ENCODE measurements at places on chromosomes 1 and 21.

DNA sequence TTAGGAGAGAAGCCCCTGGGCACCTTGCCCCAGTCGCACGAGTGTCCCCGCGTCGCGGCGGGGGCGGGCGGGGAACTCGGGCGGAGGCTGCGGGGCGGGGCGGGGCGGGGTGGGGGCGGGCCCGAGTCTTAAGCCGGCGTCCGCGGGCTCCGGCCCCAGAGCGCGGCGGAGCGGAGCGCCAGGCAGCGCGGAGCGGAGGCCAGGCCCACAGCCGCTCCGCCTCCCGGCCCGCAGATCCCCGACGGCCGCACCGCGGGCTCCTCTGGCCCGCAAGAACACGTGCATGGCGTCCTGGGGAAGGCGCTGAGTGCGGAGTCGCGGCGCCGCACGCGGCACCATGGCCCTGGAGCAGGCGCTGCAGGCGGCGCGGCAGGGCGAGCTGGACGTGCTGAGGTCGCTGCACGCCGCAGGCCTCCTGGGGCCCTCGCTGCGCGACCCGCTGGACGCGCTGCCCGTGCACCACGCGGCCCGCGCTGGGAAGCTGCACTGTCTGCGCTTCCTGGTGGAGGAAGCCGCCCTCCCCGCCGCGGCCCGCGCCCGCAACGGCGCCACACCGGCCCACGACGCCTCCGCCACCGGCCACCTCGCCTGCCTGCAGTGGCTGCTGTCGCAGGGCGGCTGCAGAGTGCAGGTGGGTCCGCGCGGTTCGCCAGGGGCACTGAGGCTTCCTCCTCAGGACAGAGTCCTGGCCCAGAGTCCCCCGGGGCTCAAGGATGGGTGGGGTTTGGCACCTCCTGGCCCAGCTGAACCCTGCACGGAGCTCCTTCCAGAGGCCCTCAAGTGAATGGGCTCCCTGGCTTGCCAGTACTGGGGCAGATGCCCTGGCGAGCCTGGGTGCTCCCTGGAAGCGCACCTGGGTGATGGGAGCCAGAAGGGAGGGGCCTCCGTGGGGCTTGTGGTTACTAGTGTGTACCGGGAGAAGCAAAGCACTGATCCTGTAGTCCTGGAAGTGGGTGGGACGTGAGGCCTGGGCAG is at the start of gene ESPN:
TSS of gene ESPN (plus strand) at position 158 of the 975 bp plus-strand sequence. CDS start at position 338, 180 bp downstream.
- DNase-seq: no peak

DNA sequence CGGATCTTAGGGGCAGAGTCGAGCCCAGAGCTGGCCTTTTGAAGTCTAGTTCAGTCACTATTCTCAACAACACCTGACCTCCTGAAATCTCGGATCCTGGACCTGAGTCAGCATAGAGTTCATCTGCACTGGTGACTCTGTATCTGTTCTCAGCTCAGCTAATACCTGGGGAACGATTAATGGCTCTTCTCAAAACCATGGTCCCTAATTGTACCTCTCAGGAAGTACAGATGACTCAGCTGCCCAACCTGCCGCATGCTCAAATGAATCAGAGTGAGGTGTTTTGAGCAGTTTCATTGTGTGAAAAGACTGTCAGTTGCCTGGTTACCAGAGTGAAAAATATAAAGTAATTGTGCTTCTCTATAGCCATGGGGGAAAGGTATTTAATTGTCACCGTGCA is 89.2 kb downstream of the SLC35F3 start:
- peak; percentile 78 for DNase-seq

GRCh38 chr1:156703336-156703735 is 2.0 kb downstream of the CRABP2 start:
- no peak for DNase-seq

DNA sequence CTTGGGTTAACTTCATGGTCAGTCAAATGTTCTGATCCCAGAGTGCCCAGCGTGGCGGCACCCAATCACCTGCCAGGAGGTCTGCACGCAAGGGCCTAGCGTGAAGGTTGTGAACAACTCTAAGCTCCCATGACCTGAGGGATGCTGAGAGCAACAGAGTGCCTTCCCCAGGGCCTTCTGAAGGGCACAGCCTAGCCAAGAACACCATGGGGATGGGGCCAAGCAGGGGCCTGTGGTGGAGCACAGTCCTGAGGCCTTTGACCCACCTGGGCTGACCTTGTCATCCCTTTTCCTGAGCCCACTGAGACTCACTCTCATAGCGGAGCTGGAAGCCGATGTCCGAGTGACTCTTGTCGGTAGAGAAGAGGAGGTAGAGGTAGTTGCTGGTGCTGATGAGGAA is 138.8 kb upstream of the HMGB4 start:
- no peak for DNase-seq

DNA sequence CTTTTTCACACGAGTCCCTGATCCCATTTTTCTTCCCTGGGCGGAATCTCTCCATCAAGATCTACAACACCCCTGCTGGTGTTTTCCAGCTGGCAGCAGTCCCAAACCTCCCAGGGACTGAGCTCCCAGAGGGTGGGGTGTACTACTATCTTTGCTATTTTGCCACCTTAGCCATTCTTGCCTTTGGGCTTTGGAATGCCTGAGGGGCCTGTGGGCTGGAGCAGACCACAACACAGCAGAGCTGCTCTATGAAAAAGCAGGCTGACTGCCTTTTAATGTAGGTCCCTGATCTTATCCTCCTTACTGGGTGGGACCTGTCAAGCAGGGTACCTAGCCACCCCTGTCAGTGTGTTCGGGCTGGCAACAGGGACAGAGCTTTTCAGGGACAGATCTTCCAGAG is 91.9 kb downstream of the KCNT2 start:
- DNase-seq: no peak

DNA sequence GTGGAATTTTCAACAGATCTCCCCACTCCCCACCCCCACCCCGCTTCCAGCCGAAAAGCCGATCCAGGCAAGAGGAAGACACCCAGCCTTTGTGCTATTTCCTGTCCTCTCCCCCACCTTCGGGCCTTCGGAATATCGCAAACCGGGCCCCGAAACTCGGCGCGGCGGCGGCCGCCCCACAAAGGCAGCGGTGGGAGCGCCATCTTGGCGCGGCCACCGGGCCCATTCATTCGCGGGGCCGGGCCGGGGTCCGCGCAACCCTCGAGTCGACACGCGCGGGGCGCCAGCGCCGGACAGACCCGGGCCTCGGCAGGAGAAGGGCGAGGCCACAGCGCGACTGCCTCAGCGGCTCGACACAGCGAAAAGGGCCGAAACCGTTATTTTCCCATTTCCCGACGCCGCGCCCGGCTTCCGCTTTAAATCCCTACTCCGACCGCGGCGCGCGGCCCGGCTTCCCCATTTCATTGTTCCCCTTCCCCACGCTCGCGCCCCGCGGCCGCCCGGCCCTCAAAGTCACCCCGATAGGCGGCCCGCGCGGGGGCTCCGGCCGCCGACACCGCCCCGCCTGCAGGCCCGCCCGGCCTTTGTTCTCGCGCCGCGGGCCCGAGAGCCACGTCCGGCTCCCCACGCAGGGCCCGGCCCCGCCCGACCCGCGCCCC is 911 bp downstream of the GNB1 start:
- no peak for DNase-seq

DNA sequence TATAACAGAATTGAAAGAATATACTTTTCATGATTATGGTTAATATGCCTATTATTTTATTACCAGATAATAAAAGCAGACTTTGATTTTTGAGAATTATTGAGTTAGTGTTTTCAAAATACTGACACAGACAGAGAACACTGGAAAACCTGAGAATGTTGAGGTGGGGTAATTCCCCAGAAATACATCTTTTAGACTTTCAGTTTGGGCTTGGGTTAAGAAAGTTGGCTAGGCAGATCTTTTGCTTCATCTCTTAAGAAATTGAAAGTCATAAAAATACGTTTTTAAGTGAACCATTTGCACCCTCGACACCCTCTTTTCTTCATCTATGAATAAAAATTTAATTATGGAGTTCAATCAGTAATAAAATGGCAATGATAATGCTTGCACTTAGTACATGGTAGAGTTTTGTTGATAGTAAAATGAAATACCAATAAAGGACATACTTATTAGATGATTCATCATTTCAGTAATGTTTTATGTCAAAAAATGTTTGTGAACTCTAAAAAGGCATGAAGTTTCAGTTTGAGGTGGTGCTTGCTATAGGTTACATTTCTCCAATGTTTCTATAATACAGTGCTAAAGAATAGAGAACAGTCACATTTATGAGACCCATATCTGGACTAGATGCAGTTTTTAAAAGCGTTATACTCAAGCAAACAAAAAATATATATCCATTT is 1.9 kb upstream of the SAMSN1 start:
- no peak for DNase-seq

GRCh38 chr21:42779431-42779861 is 99.9 kb downstream of the WDR4 start:
- no peak for DNase-seq

DNA sequence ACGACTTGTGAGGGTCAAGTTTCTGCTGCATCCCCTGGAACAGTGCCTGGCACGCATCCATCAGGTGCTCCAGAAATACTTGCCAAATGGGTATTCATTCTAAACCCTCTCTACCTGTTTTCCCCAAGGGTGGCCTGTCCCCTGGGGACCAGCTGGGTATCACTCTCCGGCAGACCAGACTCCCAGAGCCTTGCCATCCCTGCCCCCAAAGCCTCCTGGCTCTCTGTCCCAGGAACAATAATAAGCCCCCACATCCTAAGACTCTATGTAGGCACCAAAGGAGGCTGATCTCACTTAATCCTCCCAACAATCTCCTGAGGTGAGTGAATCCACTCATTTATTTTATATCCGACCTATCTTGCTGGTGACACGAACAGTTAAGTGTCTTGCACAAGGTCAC is 96.7 kb downstream of the MRPL37 start:
- no peak for DNase-seq

GRCh38 chr1:67969446-67969845 is 81.0 kb downstream of the DIRAS3 start:
- DNase-seq: no peak

GRCh38 chr1:246483569-246483933 is 23.5 kb downstream of the SMYD3 start:
- DNase-seq: no peak

GRCh38 chr1:50271337-50271736 is 151.9 kb downstream of the DMRTA2 start:
- DNase-seq: peak; percentile 66

DNA sequence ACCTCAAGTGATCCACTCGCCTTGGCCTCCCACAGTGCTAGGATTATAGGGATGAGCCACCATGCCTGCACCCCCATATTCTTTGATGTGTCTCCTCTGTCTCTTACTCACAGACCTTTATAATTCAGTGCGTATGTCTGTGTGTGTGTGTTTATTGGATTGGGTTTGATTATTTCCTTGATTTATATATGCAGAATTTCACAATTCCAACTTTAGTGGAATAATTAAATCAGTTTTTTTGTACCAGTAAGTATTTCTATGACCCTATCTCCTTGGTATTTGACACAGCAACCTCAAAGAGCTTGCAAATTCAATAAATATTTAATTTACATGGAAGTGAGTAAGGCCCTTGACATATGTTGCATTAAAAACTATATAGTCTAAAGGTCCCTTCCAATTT is 333.9 kb upstream of the ADAMTS5 start:
- no peak for DNase-seq

DNA sequence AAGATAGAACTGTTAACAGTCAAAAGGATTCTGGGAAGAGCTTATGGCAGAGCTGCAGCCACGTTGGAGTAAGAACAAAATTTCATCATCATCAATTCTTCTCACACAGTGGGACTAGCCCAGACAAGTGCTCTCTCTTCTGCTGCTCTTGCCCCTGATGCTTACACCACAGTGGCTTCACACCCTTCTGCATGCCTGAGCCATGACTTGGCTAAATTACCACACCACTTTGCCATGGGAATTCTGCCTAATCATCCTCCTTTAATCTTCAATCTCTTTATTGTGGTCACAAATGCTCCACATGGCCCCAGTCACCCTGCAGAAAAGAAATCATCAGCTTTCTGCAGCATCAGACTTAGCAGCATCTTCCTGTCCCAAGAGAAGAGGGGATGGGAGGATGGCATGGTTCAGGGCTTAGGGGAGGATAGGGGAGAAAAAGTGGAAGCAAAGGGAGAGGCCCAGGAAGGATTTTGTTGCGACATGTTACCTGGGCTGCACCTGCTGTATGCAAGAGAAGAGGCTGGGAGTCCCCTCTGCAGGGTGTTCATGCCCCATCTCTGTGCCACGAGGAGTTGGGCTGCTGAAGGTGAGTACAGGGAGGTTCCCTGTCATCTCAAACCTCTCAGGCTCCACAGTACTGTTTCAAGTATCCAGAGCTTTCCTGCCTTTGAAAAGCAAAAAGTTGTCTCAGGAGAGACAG is 9.0 kb upstream of the RPTN start:
- no peak for DNase-seq

- DNase-seq: no peak
These were observed 1.3 kb downstream of the SV2A start for GRCh38 chr1:149916193-149916897.

GRCh38 chr1:223853275-223853674 is 7.5 kb upstream of the TP53BP2 start:
- no peak for DNase-seq

- no peak for DNase-seq
These were observed 41.9 kb downstream of the FAM163A start for GRCh38 chr1:179785031-179785431.

- DNase-seq: no peak
These were observed 14.7 kb downstream of the LYPLAL1 start for GRCh38 chr1:219188331-219188803.

- DNase-seq: no peak
These were observed 4.4 kb downstream of the TTC34 start for GRCh38 chr1:2796890-2797740.

GRCh38 chr1:214029796-214030195 is 42.0 kb downstream of the PROX1 start:
- DNase-seq: no peak

GRCh38 chr21:36835383-36835795 is 131.1 kb downstream of the HLCS start:
- no peak for DNase-seq

- no peak for DNase-seq
These were observed 92.9 kb downstream of the BEND5 start for GRCh38 chr1:48683839-48684238.

GRCh38 chr1:42936309-42937078 is 22.2 kb downstream of the SLC2A1 start:
- no peak for DNase-seq

DNA sequence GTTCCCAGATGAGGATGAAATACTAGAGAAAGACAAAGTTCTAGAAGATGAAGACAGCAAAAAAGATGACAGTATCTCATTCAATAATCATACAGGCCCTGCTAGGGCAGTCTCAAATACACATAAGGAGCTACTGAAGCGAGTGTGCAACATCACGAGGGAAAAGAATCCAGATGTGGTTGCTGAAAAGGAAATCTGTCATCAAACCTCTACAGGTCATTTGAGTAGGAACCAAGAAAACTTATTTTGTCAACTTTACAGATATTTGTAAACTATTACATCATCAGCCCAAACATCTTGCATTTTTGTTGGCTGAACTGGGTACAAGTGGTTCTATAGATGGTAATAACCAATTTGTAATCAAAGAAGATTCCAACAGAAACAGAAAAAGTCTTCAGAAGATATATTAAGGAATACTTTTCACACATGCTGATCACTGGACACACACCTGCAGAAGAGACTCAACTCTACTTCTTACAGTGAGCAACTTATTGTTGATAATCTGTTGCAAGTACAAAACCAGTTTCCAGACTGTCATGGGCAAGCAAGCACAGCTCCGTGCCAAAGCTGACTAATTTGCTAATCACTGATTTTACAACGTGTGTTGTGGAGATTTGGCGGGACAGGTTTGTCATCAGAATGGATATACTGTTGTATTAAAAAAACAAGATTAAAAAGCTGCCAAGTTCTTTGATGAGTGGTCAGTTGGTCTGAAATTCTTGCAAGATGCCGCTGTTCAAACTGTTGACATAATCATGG is 42.1 kb downstream of the TRIM33 start:
- DNase-seq: no peak
